ENCODE measurements at places on chromosomes 4 and X.

DNA sequence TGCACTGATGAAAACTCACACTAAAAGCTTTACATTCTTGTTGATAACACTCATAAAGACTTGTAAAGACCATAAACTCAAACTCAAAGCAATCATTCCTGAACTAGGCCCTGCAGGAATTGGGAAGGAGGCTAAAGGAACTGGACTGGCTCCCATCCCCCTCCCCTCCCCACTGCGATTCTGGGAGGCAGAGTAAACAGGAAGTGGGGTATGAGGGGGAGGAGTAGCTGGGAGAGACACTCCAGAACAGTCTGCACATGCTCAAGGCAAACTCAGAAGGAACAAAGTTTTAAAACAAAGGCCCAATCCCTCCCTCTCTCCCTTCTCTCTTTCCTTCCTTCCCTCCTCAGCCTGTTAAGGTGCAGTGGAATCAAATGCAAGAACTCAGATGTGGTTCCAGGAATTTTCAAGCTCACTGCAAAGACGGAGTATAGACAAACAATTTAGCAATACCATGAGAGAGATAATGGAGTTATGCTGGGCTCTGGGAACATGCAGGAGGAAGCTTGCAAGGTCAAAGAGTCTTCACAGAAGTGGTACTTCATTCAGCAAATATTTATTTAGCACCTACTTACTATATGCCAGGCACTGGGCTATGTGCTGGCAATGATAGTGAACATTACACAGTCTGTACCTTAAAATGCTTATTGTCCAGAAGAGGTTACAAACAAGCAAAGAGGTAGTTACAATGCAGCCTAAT lies 15.9 kb downstream of the MID1IP1 start:
- no peak for DNase-seq

- DNase-seq, result no peak
These were observed 856.7 kb upstream of the PRKX start for GRCh38 chrX:4570151-4570550.

- DNase-seq, result no peak
These were observed 851.4 kb downstream of the TRAM1L1 start for GRCh38 chr4:116233971-116234370.

DNA sequence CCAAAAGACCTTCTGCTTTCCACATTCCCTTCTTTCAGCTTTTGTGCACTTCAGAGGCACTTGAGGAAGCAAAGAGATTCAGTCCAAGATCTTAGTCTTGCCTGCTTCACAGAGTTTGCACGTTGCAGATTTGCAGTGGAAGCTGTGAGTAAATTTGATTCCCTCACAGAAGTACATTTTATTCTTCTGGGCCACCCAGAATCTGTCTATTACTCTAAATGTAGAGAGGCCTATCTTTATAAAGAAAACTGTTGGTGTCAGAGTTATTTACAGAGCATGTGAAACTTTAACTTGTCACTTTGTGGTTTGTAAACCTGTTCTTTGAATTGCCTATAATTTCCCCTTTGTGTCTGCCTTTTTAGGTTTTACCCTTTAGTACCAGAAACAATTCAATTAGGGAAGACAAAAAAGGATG lies 15.5 kb downstream of the SPRY1 start:
- no peak for DNase-seq

- no peak for DNase-seq
These were observed 163.9 kb upstream of the ETNPPL start for GRCh38 chr4:108926781-108927180.
